ENCODE measurements at places on chromosomes 12 and 14. TPM values are rescaled to one million over a fixed set of nuclear protein-coding genes. Genes with fewer than 3 reads are reported as not detected.

DNA sequence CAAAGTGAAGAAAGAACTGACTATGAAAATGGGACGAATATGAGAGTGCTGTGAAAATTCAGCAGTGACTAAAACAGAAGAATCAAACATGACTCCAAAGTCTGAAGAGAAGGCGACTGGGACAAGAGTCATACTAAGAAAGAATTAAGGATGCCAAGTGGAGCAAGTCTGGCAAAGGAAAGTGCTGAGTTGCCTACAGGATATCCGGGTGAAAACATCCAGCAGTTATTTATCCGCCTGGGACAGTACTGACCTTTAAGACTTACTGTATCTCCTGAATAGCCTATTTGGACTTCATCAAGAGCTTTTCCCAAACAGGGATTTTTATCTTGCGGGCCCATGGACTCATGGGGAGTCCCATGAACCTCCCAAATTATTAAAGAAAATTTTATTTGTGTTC lies 41.1 kb downstream of the KICS2 start:
- no peak overlapping the region for H3K4me3 ChIP-seq
- no peak for DNase-seq
- no peaks in the 10 kb centered on the region for H3K4me1 ChIP-seq
- H3K27ac ChIP-seq = no peak overlapping the region
- no peaks in the 10 kb centered on the region for H3K27me3 ChIP-seq

DNA sequence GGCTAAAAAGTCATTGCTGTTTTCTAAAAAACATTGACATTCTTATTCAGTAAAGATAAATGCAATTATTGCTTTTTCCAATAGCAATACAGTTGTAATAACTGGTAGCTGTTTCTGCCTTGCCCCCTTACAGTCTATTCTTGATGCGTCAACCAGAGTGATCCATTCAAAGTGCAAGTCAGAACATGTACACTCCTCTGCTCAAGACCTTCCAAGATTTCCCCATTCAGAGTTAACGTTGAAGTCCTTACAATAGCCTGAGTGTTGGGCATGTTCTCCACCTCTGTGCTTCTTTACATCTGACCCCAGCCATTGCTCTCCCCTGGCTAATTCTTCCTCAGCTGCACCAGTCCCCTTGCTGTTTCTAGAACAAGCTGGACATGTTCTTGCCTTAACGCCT lies 24.3 kb downstream of the VRK1 start:
- H3K27me3 ChIP-seq = no peaks in the 10 kb centered on the region
- no peaks in the 10 kb centered on the region for H3K36me3 ChIP-seq
- H3K27ac ChIP-seq = no peak overlapping the region
- DNase-seq = no peak

GRCh38 chr12:119730381-119730780 lies 62.4 kb downstream of the PRKAB1 start:
- H3K4me3 ChIP-seq = no peak overlapping the region
- H3K27ac ChIP-seq = no peak overlapping the region
- peaks cover 4% of the 10 kb centered on the region for H3K36me3 ChIP-seq
- DNase-seq = no peak
- no peaks in the 10 kb centered on the region for H3K27me3 ChIP-seq

DNA sequence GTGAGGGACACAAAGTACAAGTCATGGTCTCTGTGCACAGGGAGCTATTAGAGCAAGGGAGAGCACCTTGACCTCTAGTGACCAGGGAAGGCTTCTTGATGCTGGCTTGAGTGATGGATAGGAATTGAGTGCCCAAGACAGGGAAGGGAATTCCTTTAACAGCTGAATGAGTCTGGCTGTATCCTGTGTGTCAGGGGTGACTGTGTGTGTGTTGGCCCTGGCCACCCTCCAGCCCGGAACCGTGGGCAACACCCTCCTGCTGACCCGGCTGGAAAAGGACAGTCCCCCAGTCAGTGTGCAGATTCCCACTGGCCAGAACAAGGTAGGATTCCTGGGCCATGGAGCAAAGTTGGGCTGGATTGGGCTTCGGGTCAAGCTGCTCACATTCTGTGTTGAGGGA lies 5.5 kb upstream of the PFDN5 start:
- no peaks in the 10 kb centered on the region for H3K36me3 ChIP-seq
- peaks cover 4% of the 10 kb centered on the region for H3K4me1 ChIP-seq
- no peaks in the 10 kb centered on the region for H3K27me3 ChIP-seq
- H3K4me3 ChIP-seq = no peak overlapping the region
- DNase-seq = no peak
- no peak overlapping the region for H3K27ac ChIP-seq

DNA sequence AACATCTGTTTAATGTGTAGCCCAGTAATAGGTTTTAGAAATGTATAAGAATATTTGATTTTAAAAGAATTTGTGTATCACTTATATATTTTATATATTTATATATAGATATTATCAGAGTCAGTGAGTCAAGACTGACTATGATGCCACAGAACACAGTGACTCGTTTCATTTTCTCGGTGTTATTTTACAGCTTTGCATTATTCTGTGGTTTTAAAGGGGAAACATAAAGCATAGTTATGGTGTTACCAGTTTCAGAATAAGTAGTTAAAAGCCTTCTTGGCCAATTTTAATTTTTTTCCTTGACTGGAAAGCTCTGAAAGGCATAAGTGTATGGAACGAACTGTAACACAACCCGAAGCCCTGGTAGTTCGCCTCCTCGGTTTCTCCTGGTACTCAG lies 91.0 kb downstream of the GRIP1 start:
- no peak for DNase-seq
- no peak overlapping the region for H3K27ac ChIP-seq
- H3K36me3 ChIP-seq = no peaks in the 10 kb centered on the region
- H3K4me3 ChIP-seq = no peak overlapping the region

Gene MLXIP
- polyA plus RNA-seq = 7.7 TPM

Gene RNF212B
- not detected for polyA plus RNA-seq

Data from CD4-positive, CD25-positive, alpha-beta regulatory T cell (primary cell).